Activated T-helper 9 cell treated with anti-CD3 and anti-CD28 coated beads, Interleukin-2, amount 50 U/mL, for 16 hours (primary cell): ENCODE measurements at places on chromosomes 2 and 18.

GRCh38 chr2:141611-142010, 95.3 kb upstream of the FAM110C start:
- no peak for DNase-seq

GRCh38 chr2:183069174-183069573, 9.4 kb upstream of the DUSP19 start:
- no peak for DNase-seq

DNA sequence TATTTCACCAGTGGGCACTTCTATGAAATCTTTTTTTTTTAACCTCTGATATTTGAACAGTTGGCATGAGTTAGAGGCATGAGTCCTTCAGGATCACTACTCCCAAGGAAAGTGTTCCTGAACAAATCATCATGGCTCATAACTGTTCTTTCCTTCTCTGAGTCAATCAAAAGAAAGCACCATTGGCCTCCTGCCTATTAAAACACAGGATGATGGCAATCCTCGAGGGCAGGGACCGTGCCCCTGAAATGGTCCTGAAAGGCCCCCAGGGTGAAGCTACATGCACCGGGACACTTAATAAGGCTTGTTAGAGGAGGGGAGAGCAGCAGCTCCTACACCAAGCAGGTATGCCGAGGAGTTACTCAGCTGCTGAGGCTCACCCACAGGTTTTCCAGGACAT, 43.5 kb downstream of the SLC14A2 start:
- DNase-seq, result no peak

DNA sequence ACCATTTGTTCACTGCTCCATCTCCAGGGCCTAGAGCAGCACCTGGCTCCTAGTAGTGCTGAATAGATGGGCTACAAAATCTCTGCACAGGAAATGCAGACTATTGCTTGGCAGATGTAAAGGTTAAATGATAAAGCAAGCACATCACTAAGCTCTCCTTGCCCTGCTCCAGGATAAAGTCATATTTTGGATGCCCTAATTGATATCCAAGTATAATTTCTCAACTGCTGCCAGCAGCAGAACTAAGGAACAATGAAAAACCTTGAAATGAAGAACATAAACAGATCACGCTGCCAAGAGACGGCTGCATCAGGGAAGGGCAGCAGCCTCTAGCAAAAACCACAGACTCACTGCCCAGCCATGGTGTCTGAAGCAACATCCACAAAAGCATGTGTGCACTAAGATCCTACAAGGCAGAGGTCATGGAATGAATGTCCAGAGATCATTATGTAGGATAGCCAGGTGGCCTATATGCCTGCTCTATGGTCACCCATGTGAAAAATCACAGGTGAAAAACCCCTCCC, 134.7 kb downstream of the TMEM163 start:
- DNase-seq, result no peak

DNA sequence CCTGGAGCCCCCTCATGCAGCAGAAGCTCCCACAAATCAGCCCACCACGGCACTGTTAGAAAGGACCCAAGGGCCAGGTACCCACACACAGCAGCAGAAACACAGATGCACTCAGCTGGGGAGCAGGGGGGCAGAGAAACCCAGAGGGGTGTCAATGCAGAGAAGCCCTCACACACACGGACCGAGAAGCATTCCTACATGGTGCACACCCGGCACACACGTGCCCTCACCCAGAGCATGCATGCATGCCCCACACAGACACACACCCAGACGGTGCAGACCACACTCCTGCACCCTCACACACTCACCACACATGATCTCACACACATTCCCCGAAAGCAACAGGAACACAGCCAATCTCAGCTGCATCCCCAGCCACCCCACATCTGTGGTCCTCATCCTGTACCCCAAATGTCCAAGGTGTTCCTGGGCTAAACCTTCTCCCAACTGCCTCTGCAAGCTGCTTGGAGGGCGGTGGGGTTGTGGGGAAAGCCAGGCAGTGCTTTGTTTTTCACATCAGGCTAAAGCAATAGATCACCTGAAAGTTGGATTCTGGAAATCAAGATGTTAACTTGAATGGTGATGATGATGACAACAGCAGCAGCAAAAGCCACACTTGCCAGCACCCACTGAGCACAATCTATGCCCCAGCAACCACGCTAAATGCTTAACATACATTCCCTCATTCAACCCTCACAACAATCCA, 102.3 kb downstream of the ZFP36L2 start:
- no peak for DNase-seq

DNA sequence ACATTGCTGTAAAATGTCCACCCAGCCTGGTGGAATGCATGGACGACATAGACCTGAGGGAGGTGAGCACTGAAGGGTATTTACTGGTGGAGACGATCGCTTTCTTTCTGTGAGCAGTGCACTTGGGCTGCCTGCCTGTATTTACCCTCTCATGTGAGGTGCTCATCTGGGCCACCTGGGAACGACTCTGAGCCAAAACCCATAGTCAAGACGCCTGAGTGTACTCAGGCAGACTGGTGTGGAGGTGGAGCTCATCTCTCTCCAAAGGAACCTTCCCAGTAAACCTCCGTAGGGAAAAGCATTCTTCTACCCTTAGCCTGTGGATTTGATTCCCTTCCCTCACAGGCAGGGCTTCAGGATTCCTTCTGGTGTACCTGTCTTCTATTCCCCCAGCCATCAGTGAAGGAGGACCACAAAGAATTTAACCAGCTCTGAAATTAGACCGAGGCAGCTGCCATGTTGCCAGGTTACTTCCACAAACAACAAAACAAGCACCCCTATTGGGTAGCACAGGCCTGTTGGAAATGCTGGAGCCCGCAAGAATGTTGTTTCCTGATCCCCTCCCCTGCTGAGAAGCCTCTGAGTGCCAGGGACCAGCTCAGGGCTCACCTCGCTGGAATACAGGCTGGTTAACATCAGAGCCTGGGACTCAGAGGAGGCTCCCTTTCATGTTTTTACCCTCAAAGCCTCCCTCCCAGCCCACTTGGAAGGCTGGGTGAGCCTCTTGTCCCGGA, 47.5 kb upstream of the TXNDC2 start:
- DNase-seq, result no peak

DNA sequence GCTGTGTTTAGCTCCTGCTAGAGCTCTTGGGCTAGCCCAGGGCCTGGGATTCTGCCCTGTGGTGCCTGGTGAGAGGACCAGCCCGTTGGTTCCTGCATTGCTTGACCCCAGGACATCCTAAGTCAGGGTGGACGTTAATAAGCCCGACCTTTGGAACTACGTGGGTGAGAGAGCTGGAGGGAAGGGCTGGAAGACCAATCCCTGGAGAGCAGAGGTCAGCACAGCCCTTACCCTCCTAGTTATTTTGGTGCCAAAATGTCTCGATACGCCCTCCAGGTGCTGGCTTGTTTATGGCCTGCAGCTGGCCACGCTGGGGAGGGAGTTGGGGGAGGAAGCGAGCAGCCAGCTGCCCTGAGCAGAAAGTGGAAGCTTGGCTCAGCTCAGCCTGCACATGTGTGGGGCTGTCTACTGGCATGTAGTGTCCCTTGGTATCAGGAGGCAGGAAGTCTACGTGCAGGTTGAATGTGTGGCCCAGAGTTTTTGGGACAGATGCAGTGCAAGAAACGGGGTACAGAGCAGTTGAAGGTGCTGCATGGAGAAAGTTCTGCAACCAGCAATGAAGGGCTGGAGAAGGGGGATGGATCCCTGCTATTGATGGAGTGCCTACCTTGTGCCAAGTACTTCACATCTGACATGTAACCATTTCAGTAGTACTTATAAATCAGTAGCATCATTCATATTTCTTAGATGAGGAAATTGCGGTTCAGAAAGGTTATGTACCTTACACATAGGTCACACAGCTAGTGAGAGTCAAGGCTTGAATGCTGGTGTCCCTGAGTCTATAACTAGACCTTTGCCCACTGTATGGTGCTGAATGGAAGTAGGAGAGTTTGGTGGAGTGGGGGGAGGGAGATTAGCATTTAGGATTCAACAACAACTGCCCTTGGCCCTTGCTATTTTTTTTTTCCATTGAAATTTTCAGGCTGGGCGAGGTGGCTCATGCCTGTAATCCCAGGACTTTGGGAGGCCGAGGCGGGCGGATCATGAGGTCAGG, 5.0 kb upstream of the DGKD start:
- no peak for DNase-seq

- DNase-seq, result no peak
These were observed 156.2 kb upstream of the NABP1 start for GRCh38 chr2:191521608-191522208.

- no peak for DNase-seq
These were observed 120.1 kb downstream of the HAUS1 start for GRCh38 chr18:46224181-46224775.

DNA sequence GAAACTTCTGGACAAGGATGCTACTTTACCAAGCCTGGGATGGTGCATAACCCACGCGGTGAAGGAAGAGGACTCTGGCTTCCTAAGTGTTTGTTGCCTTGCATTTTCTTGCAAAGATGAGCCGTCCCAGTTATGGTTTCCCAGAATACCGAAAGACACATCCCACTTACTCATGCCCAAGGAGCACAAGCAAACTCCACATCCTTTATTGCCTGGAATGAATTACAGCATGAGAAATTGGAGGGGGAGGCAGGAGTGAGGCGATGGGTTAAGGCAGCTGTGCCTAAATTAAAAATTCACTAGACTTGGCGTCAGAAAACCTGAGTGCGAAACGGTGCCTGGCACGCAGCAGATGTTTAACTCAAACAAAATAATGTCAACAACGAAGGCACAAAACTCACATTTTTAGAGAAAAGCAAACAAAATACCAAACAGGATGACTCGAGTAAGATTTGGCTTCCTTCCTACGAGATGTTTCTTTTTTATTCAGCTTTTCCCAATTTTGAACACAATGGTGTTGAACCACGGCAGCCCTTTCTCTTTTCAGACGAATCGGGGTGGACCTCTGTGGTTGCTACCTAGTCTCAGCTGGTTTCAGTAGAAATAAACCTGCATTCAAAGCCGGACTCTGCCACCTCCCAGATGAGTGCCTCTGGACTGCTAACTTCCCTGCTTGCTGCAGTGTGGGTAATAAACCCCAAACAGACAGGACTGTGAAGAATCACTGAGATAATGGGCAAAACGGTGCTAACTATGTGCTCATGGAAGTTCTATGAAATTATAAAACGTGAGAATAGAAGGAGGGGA, 100.3 kb upstream of the NCK2 start:
- DNase-seq, result no peak

- DNase-seq, result no peak
These were observed 22.5 kb downstream of the STAMBP start for GRCh38 chr2:73851274-73851673.

- DNase-seq, result no peak
These were observed 278.0 kb upstream of the DSEL start for GRCh38 chr18:67794521-67794920.

- no peak for DNase-seq
These were observed 64.7 kb upstream of the ASAP2 start for GRCh38 chr2:9141706-9142460.

DNA sequence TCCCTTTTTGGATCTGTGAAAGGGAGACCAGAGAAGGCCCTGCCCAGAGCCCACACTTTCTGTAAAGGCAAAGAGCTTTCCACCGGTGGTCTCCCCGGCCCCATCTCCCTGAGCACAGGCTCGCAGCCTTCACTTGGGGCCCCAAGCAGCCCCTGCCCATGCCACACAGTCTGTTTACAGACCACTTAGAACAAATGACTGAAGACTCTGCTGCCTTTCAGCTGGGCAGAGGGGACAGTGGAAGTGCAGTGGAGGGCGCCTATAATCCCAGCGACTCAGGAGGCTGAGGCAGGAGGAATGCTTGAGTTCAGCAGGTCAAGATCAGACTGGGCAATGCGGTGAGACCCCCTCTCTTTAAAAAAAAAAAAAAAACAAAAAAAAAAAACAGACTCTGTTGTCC, 28.9 kb downstream of the SERTAD2 start:
- no peak for DNase-seq

GRCh38 chr2:10045561-10046355, 2.4 kb downstream of the KLF11 start:
- DNase-seq, result no peak
